ENCODE measurements at places on chromosomes 2 and 18.

DNA sequence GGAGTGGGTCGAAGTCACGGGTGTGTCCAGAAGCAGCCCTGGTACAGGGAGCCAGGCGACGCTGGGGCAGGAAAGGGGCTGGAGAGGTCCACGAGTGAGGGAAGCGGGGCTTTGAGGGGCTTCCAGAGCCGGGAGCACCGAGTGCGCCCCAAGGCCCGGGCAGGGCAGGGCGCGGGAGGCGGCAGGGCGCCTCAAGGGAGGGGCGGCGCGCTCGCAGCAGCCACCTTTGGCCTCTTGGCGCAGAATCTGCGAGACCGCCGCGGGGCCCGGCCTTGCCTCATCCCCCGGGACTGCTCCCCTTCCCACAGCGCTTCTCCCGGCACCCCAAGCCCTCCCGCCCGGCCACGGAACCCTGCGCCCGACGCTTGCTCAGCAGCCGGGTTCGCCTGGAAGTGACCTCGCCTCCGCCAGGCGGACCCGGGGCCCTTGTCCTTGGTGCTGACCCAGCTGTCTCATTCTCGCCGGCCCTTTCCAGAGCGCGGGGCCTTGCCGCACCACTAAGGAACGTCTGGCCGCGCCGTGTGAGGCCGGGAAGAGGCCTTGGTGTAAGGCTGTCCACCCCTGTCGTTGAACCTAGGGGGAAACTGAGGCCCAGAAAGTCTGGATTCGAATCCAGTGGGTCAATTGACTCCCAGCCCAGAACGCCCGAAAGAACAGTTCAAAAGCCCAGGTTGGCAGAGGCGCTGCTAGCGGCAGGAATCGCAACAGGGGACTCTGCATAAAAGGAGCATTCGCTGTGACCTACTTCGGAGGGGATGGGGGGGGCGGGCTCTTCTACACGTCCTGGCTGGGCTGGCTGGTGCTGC is 584 bp upstream of the DNER start:
- no peak for DNase-seq

DNA sequence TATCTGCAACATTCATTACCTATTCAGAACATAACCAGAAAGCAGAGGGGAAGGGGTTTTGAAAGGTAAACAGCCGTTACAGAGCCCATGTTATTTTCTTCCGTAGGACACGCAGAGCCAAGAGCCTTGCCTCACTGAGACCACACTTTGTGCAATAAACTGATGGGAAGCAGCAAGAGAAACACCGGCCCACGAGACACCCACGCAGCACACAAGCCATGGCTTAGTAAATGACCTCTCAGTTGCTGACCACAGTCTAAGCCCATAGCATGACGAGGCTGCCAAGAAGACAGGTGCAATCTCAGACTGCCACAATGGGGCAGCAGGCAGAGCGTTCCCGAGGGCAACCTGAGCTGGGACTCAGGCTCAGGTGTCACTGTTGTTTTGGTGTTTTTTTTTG is 59.6 kb downstream of the CABYR start:
- DNase-seq, result no peak

DNA sequence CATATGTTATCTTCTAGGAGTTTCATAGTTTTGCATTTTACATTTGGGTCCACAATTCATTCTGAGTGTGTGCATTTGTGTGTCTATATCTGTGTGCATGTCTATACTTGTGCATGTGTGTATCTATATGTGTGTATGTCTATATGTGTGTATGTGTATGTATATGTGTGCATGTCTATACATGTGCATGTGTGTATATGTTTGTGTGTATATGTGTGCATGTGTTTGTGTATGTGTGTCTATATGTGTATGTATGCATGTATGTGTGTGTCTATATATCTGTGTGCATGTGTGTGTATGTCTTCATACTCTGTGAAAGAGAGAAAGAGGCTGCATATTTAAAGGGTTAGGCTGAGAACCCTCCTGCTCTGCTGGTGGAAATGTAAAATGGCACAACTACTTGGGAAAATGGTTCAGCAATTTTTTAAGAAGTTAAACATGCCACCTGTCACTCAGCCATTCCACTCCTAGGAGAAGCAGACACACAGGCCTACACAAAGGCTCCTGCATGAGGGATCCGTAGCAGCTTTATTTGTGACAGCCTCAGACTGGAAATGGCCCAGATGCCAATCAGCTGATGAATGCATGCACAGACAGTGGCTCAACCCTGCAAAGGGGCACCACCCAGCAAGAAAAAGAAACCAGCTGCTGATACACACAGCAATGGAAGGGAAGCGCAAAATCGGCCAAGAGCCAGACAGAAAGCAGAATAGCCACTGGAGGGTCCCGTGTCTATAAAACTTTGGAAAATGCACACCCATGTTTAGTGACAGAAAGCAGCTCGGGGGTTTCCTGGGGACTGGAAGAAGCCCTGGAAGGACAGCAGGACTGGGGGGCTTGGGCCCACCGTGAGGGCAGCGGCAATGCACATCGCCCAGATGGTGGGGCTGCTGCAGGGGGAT is 146.8 kb downstream of the SEPTIN10 start:
- DNase-seq, result no peak

DNA sequence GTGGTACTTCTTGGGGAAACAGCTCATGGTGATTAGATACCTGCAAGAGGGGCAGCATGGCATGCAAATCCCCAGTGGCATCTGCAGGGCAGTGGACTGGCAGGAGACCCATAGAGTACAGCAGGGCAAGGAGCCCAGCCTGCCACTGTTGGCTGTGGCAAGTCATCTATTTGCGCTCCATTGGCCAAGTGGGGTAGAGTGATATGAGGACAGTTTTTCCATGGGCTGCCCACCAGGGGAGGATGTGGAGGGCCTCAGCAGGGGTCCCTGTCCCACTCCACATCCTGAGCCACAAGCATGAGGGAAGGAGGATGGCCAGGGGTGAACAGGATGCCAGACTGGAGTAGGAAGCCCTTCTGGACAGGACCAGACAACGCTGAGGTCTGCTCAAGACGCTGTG is 50.9 kb upstream of the OTOF start:
- no peak for DNase-seq

- no peak for DNase-seq
Observed at GRCh38 chr2:50344509-50345106, 687.3 kb downstream of the NRXN1 start.

DNA sequence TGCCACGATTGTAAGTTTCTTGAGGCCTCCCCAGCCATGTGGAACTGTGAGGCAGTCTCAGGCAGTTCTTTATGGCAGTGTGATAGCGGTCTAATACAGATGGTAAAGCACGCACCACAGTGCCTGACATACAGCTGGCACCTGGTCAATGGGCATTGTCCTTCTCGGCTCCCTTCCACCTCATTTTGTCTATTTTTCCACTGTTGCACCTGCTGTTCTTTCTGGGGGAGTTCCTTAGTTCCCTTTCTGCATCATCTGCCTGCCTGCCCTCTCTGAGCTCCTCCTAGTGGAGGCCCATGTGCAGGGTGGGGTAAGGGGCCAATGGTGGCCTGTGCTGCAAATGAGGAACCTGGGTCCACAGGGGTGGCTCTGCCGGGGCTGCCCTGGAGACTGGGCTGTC is 157.6 kb downstream of the LPIN1 start:
- DNase-seq, result no peak

- no peak for DNase-seq
Observed at GRCh38 chr18:55384551-55385275, 203.3 kb downstream of the TCF4 start.

- no peak for DNase-seq
Observed at GRCh38 chr2:61114147-61114546, 47.8 kb upstream of the C2orf74 start.

DNA sequence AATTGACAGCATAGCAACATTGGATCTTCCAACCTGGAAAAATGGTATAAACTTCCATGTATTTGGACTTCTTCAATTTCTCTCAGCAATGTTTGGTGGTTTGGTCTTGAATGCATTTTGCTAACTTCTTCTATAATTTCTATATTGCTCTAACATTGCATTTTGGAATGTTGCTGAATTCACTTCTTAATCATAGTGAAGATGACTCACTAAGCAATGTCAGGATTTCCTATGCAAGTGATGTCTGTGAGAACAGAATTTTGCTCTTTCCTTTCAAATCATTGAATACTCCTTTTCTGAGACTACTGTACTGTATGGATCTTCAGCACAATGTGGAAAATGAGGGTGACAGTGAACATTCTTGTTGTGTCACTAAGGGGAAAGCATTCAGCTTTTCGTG is 28.9 kb upstream of the CDH19 start:
- no peak for DNase-seq

Measured in NCI-H524 treated with DMSO at 0.1 percent for 48 hours (cell line).